ENCODE measurements at places on chromosomes 1 and 21. TPM values are rescaled to one million over a fixed set of nuclear protein-coding genes. Genes with fewer than 3 reads are reported as not detected.

DNA sequence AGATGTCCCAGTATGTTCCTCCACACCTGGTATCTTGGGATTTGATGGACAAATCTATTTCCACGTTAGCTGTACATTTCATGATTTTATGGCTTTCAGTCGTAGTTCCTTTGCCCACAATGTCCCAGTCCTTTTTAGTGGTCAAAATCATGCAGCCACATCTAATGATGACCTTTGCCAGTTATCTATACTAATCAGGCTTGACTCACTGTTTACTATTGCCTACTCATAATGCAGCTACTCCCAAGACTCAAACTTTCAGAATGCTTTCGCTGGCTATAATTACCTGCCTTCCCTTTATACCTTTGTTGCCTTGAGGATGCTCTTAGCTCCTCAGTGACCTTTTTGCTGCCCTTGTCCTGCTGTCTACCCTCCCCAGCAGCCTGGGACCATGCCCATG lies 6.4 kb downstream of the NOS1AP start:
- H3K4me1 ChIP-seq: no peaks in the 10 kb centered on the region
- H3K27ac ChIP-seq: no peak overlapping the region
- H3K4me3 ChIP-seq: no peak overlapping the region
- DNase-seq: no peak

- H3K4me3 ChIP-seq: no peak overlapping the region
- H3K27ac ChIP-seq: no peak overlapping the region
- peaks cover 14% of the 10 kb centered on the region for H3K4me1 ChIP-seq
- H3K36me3 ChIP-seq: no peaks in the 10 kb centered on the region
- no peaks in the 10 kb centered on the region for H3K27me3 ChIP-seq
Observed at GRCh38 chr1:208101661-208102431, 142.3 kb downstream of the PLXNA2 start.

DNA sequence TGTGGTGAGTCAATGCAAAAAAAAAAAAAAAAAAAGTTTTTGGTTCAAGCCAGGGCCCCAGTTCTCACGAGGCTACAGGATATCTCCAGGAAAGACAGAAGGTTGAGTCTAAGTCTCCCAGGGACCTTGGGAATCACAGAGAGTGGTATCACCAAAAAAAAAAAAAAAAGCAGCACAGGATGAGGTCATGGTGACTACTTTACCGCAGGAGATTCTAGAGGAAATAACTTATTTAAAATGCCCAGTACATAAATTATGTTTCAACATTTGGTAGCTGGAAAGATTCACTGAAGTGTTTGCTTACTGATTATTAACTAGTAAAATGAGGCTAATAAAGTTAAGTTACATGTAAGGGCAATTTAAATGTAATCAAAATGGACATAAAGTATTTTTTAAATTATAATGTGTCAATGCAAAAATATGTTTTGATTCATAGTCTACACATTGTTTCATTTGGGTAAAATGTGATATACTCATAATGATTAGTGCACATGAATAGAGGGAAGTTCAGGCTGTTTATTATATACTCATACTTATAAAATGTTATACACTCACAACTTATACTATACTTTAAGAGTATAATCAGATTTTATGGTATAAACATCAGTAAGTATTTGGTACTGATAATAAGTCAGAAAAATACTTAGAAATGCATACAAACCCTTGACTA lies 84.1 kb downstream of the PLPPR5 start:
- no peaks in the 10 kb centered on the region for H3K36me3 ChIP-seq
- H3K4me3 ChIP-seq: no peak overlapping the region
- H3K27ac ChIP-seq: no peak overlapping the region

DNA sequence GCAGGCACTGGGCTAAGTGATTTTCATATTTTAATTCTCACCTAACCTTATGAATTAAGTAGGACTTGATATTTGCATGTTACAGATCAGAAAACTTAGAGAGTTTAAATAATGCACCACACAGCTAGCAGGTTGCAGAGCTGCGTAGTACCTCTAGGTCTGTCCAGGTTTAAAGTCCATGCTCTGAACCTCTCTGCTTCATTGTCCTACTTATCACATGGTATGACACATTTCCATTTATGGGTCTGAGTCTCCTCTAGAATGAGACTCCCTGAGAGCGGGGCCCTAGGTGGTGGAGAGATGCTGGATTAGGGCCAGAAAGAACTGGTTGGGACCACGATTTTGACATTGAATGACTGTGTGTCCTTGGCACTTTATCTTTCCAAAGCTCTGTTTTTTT lies 102.5 kb upstream of the USP24 start:
- H3K4me3 ChIP-seq: no peak overlapping the region
- no peak for DNase-seq
- no peaks in the 10 kb centered on the region for H3K4me1 ChIP-seq
- H3K27me3 ChIP-seq: no peaks in the 10 kb centered on the region
- H3K36me3 ChIP-seq: no peaks in the 10 kb centered on the region
- H3K27ac ChIP-seq: no peak overlapping the region

GRCh38 chr1:32307324-32307723 lies 15.4 kb downstream of the HDAC1 start:
- H3K36me3 ChIP-seq: no peaks in the 10 kb centered on the region
- no peak overlapping the region for H3K27ac ChIP-seq
- H3K4me3 ChIP-seq: no peak overlapping the region
- DNase-seq: no peak
- peaks cover 15% of the 10 kb centered on the region for H3K4me1 ChIP-seq
- no peaks in the 10 kb centered on the region for H3K27me3 ChIP-seq

- H3K27me3 ChIP-seq: no peaks in the 10 kb centered on the region
- no peak for DNase-seq
- no peaks in the 10 kb centered on the region for H3K36me3 ChIP-seq
Observed at GRCh38 chr1:54253480-54253879, 53.5 kb downstream of the MRPL37 start.

- H3K27ac ChIP-seq: no peak overlapping the region
- no peak overlapping the region for H3K4me3 ChIP-seq
- no peaks in the 10 kb centered on the region for H3K27me3 ChIP-seq
- no peaks in the 10 kb centered on the region for H3K4me1 ChIP-seq
- no peak for DNase-seq
- H3K36me3 ChIP-seq: no peaks in the 10 kb centered on the region
Observed at GRCh38 chr1:30751830-30752650, 5.5 kb downstream of the LAPTM5 start.

USH2A gene
- not detected for total RNA-seq

RGSL1 gene
- total RNA-seq: not detected

Data from ovary (tissue), 10 donors.